Right ventricle myocardium inferior (tissue), 1 donor: ENCODE measurements at places on chromosomes 3 and 15. TPM values are rescaled to one million over a fixed set of nuclear protein-coding genes. Genes with fewer than 3 reads are reported as not detected.

GRCh38 chr3:154314152-154314551 is 10.1 kb downstream of the DHX36 start:
- DNase-seq: no peak

Gene COL6A6
- total RNA-seq: 2.2 TPM

DNA sequence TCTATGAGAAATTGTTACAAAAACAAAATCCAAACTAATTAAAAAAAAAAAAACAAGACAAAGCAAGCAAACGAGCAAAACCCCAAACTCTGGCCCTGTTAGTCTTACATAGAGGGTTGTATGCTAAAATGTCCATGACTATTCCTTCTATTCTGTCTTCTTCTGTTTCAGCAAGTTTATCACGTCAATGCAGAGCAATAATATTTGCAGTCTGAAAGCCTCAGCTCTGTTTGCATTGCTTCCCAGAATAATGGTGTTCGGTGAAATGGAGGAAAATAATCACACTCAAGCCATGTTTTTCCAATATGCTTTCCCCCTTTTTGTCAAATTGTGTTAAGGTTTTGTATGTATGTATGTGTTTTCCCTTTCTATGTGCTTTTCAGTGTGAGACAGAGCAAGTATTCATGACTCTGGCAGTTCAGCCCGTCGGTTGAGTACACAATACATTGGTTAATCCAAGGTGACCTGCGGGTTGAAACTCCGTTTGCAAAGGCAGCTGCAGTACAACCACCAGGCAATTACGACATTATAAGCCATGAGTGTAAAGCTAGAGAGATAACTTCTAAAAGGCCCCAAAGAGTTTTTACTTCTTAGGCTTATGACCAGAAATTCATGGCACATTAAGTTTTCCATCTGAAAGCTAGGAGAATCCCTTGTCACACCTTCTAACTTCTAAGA is 34.9 kb upstream of the MAGI1 start:
- DNase-seq: no peak

Gene HYAL1
- total RNA-seq: 70.1 TPM

GRCh38 chr3:193498215-193498614 is 56.5 kb downstream of the ATP13A4 start:
- no peak for DNase-seq

GRCh38 chr15:98592136-98592535 is 56.2 kb upstream of the IGF1R start:
- DNase-seq: no peak

DNA sequence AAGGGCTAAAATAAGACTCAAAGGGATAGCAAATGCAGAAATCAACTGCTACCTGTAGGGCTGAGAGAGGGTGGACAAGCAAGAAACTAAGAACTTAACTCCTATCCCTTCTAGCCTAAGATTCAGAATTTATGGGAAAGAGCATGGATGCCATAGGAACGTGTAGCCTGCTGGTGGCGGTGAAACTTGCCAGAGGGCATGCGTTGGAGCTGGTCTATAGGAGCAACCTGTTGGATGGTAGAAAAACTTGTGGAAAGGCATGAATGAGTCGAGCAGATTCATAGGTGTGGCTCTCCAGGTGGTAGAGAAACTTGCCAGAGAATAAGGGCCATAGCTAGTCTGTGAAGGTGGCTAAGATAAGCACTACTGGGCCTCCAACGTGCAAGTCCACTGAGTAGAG is 137.2 kb downstream of the DOCK3 start:
- no peak for DNase-seq

- no peak for DNase-seq
Measured at GRCh38 chr3:66350601-66351000, 129.8 kb downstream of the SLC25A26 start.

Gene CDC25A
- total RNA-seq: 1.1 TPM

DNA sequence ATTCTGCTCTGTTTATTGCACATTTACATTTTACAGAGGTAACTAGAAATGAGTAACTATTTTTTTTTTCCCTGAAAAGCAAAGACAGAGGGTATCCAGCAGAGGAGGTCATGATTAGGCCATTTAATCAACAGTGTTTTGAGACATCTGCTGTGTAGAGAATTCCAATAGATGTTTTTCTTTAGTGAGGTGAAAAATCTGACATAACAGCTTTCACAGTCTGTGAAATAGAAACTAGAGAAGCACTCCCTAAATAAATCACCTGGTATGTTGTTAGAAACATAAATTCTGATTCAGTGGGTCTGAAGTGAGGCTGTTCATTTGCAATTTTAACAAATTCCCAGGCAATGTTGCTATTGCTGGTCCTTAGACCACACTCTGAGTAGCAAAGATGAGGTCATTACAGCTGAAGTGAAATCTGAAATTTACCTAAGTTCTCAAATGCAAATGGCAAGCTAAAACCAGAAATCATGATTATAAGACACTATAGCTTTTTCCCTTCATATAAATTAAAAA is 329.2 kb upstream of the LRRC3B start:
- DNase-seq: no peak
